NCI-H69 (cell line): ENCODE measurements at places on chromosomes 2 and 18.

GRCh38 chr18:51442012-51442411 is 244.5 kb upstream of the MEX3C start:
- no peak for DNase-seq

- no peak for DNase-seq
Observed at GRCh38 chr2:160289831-160290230, 89.8 kb upstream of the ITGB6 start.

GRCh38 chr18:42765302-42765701 is 350.2 kb downstream of the RIT2 start:
- peak; percentile 99 for DNase-seq

DNA sequence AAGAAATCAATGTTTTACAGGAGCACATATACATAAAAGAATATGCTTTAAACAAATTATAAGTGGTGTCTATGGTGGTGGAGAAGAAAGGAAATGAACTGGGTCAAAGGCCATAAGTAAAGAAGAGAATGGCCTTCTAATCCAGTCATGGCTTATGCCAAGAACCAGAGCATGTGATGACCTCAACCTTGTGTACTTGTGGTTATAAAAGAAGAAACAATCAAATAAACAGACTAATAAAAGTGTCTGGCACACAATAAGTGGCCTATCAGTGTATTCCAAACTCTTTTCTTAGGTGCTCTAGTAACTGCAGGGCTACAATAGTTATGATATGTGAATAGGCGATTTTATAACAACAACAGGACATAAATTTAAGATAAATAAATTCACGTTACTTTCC is 2.6 kb downstream of the SERPINB11 start:
- no peak for DNase-seq

- no peak for DNase-seq
Observed at GRCh38 chr2:8638327-8638726, 43.5 kb upstream of the ID2 start.

GRCh38 chr2:62415019-62415431 is 91.0 kb downstream of the TMEM17 start:
- no peak for DNase-seq

DNA sequence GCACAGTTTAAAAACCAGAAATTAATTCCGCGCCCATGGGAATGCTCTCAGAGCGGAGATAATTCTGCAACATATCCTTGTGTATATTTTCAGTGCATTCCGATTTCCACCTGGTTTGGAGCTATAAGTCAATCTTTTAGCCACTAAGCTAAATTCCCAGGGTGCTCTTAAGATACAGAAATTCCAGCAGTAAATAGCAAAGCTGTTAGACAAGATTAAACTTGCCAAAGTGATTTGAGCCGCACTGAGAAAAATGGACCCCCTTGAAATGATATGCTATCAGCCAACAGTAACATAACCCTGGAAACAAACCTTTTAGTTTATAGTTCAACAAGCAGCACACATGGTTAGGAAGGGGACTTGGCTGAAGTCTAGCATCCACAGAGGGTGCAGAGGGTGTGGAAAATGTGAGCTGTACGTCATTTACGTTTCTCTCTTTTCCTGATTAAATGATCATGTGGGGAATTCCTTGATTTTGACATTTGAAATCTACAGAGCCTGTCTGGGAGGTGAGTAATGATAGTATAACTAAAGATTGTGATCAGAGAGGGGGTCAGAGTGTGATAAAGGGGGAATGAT is 99.8 kb upstream of the COPS8 start:
- no peak for DNase-seq

GRCh38 chr2:136985044-136985443 is 219.7 kb downstream of the THSD7B start:
- DNase-seq = peak; percentile 21

- DNase-seq = no peak
Observed at GRCh38 chr2:15766303-15766861, 174.0 kb upstream of the MYCN start.

GRCh38 chr2:127619877-127620705 is 25.9 kb upstream of the GPR17 start:
- no peak for DNase-seq

DNA sequence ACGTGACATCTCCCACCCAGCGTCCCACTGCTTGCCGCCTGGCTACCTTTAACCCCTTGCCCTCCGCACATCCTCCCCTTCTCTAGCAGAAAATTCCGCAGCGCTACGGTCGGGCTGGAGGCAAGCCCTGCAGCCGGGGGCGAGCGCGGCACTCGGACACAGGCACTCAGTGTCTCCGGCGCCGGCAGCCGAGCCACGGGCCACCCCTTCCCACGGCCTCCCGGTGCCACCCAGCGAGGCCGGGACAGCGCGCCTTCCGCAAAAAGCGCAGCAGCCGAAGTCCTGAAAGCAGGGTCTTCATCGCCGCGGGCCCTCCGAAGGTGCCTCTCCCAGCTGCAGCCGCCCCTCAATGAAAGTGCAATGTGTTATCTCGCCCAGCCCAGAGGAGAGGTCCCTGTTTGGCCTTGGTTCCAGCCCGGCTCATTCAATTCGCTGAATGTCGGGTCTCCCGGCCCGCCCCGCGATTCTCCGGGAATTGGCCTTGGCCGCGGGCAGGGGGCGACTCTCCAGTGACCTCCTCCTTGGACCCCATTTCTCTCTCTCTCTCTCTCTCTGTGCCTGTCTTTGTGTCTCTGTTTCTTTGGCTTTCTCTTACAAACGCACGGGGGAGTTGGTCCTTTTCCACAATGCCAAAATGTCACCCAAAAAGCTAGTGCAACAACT is 1.1 kb downstream of the DLGAP1 start:
- DNase-seq = peak; percentile 65

- DNase-seq = peak; percentile 44
Observed at GRCh38 chr18:25704494-25704893, 352.5 kb upstream of the ZNF521 start.

DNA sequence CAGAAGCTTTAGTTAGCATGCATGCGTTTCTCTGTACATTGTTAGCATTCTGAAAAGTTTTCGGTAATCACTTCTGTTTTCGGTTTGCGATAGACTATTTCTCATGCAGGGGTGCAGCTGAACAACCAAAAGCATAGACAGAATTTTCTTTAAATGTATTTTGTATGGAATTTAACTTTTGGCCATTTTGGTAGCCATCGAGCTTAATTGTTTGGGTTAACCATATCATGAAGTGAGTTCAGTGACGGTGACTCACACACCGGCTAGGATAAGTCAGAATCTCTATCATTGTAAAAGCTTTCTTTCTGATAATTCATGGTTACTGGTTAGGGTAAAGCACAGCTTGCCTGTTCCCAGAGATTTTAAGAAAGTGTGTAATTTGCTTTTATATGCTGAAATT is 107.2 kb downstream of the CD226 start:
- DNase-seq = no peak

DNA sequence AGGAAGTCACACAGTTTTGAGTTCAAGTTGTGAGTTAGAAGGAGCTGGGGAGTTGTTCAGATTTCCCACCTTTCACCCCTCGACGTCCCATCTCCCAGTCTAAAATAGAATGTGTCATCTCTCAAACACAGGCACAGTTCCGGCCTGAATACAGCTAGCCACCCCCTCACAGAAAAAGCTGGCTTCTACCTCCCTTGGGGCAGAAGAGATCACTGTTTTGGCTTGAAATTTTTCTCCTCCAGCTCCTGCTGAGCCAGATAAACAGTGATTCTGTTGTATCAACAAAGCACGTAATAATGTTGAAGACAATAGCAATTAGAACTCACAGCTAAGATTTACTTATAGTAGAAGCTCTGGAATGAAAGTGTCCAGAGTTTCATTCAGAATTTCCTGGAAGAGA is 74.7 kb downstream of the KIAA2012 start:
- peak; percentile 48 for DNase-seq

DNA sequence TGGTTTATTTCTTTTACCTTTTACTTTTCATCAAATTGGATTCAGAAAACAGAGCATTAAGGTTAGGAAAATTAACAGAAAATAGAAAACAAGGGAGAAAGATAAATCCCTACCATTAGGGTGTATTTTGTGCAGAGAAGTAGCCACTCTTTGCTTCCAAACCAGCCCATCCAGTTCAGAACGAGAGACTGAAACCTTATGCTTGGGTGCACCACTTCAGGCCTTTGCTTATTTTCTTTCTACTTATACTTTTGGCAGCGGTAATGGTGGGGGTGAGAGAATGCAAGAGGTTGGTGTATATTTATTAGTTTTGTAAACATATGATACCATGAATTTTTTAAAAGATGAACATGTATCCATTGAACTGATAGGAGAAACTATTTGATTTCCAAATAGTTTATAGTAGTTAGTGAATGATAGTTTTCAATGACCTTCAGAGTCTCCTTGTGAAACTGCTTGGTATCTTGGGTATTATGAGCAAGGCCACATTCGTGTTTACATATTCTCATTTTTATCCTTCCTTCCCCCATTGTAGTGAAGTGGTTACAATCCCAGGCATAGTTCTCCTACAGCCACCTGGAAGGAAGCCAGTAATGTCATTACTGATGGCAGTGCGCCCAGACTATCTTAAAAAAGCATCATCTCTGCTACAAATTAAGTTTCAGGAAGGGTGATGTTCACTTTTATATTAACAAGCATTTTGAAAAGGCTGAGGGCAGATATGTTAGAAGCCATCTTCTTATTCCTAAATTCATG is 60.8 kb downstream of the MFSD6 start:
- peak; percentile 93 for DNase-seq

GRCh38 chr2:79860228-79861058 is 347.6 kb downstream of the CTNNA2 start:
- DNase-seq = peak; percentile 62

DNA sequence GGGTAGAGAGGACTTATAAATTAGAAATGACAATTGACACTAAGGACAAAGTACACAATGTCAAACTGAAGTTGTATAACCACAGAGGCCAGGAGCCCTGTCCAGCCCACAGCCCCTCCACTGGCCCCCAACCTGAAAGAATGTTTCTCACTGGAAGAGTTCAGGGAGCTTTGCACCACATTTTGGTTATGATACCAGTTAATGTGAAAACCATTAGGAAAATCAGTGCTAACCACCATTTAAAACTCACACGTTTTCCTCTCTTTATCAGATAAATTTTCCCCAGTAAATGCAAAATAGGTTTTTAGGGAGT is 6.2 kb upstream of the IL1RL2 start:
- DNase-seq = no peak

GRCh38 chr2:11697103-11697871 is 27.3 kb upstream of the NTSR2 start:
- peak; percentile 1 for DNase-seq

- peak; percentile 12 for DNase-seq
Observed at GRCh38 chr2:197838036-197838435, 33.6 kb downstream of the PLCL1 start.

GRCh38 chr2:217901400-217901799 is 101.4 kb downstream of the TNS1 start:
- no peak for DNase-seq

GRCh38 chr2:71859211-71859847 is 288.3 kb downstream of the CYP26B1 start:
- DNase-seq = no peak

DNA sequence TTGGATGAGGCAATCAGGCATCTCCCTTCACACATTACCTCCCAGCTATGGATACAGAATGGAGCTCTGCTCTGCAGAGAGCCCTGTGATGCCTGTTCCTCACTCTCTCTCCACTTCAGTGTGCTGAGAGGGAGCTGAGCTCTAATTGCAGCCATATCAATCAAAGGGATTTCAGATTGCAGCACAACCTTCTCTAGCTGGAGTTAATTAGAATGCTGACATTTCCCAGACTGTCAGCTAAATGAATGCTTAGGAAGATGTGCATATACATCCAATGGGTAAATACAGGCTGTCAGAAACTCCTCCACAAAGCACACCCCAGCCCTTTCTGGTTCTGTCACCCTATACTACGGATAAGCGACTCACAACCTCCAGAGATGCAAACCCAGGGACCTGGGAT is 402.6 kb downstream of the EIPR1 start:
- no peak for DNase-seq

GRCh38 chr2:105403241-105403782 is 4.5 kb upstream of the FHL2 start:
- DNase-seq = peak; percentile 2

DNA sequence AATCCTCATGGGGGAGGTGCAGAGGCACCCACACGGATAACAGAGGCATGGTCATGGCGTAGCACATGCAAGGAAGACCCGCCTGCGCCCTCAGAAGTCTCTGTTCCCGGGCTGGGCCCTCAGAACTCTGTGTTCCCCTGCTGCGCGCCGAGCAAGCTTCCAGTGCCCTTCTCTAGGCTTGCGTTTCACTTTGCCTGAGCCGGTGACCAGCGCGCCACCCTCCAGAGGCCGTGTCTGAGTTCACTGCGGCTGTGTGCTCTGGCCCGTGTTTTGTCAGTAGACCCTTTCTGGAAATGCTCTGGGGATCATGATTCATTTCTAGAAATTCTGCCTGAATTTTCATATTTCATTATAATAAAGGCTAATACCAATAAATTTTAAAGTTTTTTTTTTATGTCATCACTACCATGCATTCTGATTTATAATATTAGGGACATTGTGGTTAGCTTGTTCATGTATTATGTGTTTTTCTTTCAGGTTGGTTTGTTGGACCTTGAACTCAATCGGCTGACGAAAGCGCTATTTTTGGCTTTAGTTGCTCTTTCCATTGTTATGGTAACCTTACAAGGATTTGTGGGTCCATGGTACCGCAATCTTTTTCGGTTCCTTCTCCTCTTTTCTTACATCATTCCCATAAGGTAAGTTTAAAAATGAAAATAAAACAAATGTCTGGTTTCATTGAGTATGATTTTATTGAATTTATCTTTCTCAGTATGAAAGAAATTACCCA is 142.7 kb upstream of the NFATC1 start:
- no peak for DNase-seq

DNA sequence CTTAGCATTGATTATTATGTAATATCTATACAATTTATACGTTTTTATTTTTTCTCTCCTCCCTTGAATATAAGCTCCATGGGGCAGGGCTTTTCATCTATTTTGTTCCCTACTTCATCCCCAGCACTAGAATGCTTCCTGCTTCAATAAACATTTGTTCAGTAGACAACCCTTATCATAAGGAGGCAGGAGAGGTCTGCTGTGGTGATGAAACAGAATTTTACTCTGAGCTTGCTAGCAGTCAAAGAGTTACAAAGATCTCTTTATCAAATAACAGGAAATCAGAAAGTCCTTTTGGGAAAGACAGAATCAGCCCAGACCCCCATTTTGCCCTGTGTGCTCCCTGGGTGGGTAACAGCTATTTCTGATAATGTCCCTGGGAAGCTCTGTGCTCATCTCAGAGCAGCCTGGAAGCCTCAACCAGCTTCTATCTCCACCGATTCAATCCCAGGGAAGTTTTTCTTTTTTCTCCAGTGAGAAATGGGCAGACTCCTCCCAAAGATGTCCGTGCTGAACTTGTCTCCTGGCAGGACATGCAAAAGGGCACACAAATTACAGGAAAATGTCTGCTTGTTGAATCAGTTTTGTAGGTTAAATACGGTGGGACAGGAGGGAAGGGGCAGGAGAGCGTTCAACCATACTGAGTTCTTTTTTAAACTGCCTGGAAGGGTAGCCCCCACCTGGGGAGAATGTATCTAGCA is 84.7 kb upstream of the PKDCC start:
- no peak for DNase-seq

- DNase-seq = peak; percentile 26
Observed at GRCh38 chr18:57951117-57951796, 92.8 kb upstream of the NEDD4L start.

DNA sequence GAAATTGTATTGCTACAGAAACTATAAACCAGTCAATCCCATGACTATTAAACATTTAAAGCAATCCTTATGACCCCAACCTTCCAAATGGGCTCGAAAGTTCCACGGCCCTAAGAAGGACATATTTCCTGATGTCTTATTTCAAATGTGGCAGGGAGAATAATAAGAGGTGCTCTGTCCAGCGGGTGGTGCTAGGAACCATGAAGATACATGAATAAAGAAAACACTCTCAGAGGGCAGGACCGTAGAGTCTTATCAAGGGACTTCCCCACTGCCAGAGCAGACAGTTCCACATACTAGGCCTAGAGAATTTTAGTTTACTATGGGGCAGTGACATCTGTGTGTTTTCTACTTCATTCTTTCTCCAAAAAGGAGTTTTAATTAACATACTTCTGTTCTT is 187.1 kb upstream of the PIK3C3 start:
- DNase-seq = peak; percentile 73
